ENCODE measurements at places on chromosomes 12 and 14. TPM values are rescaled to one million over a fixed set of nuclear protein-coding genes. Genes with fewer than 3 reads are reported as not detected.

DNA sequence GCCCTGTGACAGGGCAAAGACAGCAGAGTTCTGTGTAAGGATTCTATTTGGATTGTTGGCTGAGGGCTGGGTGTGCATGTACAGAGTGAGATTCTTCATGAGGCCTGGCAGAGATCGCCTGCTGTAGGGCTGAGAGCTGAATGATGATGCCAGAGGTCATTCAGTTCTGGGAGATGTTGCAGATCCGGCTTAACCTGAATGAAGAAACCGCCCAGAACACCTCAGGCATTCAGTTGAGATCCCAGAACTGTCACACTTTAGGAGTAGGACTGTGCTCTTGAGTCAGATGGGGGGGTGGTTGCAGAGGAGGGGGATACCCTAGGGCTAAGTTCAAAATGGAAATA is 5.8 kb upstream of the EVL start:
- no peaks in the 10 kb centered on the region for H3K36me3 ChIP-seq
- no peaks in the 10 kb centered on the region for H3K27me3 ChIP-seq
- H3K27ac ChIP-seq: peak overlapping the region; percentile 96
- peaks cover 78% of the 10 kb centered on the region for H3K4me1 ChIP-seq

The CCDC184 gene
- 0.57 TPM for total RNA-seq

DNA sequence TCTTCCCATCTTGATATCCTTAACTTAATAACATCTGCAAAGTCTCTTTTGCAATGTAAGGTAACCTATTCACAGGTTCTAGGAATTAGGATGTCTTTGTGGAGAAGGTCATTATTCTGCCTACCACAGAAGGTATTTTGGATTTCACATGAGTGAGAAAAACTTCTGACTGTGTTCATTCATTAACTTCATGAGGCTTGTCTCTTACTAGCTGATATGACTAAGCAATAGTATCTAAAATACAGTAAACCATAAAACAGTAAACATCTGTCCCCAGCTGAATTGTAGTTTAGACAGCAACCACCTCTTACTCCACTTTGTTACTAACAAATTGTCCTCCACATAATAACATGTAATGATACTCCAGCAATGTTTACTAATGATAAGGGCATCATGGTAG is 198.1 kb downstream of the SEC23A start:
- no peaks in the 10 kb centered on the region for H3K4me1 ChIP-seq
- H3K36me3 ChIP-seq: no peaks in the 10 kb centered on the region
- DNase-seq: no peak
- no peak overlapping the region for H3K27ac ChIP-seq
- H3K27me3 ChIP-seq: peaks cover 7% of the 10 kb centered on the region

The KRT73 gene
- total RNA-seq: 0.60 TPM

The C12orf50 gene
- 0.08 TPM for total RNA-seq

All from activated naive CD8-positive, alpha-beta T cell treated with anti-CD3 and anti-CD28 coated beads, Interleukin-2, amount 10 ng/mL, durations not matched to agents 7 days and 5 days (primary cell).